Stimulated activated CD4-positive, alpha-beta T cell treated with anti-CD3 and anti-CD28 coated beads, Interleukin-1b, Interleukin-23, amount 100 ng/mL, for 1 hour (primary cell): ENCODE measurements at places on chromosomes 11 and 22.
A peak's percentile ranks its signal among the peaks of the same experiment; 100 is the strongest.

- DNase-seq, result no peak
These were observed 2.7 kb downstream of the UQCR10 start for GRCh38 chr22:29769723-29770321.

DNA sequence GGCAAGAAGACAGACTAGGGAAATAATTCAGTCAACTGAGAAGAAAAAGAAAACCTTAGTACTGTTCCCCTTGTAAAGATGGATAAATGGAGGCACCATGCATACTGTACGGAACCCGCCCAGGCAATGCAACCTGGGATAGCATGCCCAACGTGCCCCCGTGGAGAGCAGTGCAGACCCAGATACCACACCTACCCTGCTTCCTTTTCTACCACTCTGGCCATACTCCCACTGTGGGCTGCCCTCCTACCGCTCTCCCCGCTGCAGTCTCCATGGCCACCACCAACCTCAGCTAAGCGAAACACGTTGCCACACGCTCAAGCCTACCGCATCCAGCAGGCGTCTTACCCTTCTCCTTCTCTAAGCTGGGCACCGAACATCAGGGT is 117.4 kb upstream of the SERPIND1 start:
- DNase-seq, result no peak

DNA sequence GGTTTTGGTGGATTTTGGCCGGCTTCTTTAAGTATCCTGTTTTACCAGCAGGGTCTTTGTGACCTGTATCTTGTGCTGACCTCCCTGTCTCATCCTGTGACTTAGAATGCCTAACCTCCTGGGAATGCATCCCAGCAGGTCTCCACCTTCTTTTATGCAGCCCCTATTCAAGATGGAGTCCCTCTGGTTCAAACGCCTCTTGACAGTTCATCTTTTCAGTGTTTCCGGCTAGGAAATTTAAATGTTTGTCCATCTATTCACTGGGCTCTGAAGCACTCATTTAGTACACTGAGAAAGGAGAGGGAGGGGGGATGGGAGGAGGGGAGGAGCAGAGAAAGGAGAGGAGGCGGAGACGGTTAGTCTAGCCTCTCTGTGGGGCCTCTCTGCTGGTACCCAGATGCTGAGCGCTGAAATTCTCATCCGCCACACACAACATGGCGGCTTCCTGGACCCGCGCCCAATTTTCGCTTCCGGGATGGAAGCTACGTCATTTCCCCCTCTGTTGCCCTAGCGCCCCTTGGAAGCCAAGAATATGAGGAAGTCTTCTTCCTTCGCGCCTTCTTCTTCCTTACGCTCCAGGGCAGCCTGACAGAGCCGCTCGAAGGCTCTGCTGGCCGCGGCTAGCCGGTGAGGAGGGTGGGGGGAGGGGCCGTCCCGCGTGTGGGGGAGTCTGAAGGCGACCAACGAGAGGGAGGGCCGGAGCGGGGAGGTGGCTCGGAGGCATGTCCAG is 69.0 kb upstream of the SYT13 start:
- peak; percentile 61 for DNase-seq

- DNase-seq, result peak; percentile 35
These were observed 799 bp downstream of the CCDC88B start for GRCh38 chr11:64340671-64341335.

- DNase-seq, result no peak
These were observed 142.2 kb downstream of the FAM76B start for GRCh38 chr11:95647355-95647754.

DNA sequence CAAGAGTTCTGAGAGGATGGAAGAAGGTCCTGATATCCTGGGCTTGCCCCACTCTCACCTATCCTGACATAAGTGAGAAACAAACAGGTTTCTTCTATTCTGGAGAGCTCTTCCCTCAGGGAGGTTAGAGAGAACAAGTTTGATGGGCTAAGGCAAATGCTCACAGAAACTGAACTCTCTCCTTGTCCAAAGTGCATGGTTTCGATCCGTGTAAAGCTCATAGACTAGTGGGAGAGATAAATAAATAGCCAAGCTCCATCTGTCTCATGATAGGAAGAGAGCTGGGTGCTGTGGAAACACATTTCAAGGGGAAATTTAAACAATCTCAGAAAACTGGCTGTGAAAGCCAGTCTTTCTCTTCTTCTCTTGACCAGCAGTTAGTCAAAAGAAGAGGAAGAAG is 459.5 kb upstream of the LARGE1 start:
- DNase-seq, result no peak

- no peak for DNase-seq
These were observed 39.2 kb downstream of the SHISA8 start for GRCh38 chr22:41875531-41876270.

DNA sequence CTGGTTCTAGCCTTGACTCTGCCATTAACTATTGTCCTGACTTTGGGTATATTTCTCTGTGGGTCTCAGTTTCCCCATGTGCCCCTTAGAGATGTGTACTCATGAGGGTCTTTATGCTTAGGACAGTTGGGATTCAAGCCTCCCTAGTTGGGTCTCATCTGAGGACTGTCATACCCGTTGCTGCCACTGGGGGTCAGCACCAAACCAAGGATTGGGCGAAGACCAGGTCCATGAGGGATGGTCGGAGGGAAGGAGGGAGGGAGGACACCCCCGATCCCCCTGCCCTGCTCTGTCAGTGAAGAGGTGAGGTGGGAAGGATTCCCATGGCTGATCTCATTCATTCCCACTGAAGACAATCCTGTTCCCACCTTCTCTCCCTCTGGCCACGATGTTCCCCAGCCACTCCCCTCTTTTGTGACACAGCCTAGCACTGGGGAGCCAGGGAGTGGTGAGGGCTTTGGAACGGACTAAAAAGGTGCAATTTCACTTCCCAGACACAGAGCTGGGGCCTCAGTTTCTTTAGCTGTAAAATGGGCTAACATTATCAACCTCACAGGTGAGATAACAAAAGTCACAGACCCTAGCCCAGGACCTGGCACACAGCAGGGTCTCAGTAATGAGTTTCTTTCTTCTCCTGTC is 12.4 kb upstream of the KLHL35 start:
- DNase-seq, result peak; percentile 73

- no peak for DNase-seq
These were observed 40.1 kb downstream of the ABTB2 start for GRCh38 chr11:34317666-34318065.

- no peak for DNase-seq
These were observed 110.0 kb downstream of the OSBP2 start for GRCh38 chr22:30804626-30805025.

- no peak for DNase-seq
These were observed 1501.4 kb downstream of the TBC1D22A start for GRCh38 chr22:48263791-48264351.

- no peak for DNase-seq
These were observed 4.3 kb downstream of the SMTN start for GRCh38 chr22:31085493-31085824.

DNA sequence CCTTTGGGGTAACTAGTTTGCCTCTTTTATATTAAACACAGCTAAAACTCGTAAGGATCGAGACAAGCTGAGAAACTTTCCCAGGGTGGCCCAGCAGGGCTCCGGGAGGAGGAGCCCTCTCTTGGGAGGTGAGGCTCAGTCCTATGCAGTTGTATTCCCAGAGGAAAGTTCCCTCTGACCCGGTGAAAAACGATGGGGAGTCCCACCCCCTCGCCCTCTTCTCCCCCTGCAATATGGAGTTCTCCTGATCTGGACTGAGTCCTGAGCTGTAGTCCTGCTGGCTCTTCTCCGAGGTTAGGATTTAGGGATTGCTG is 1.3 kb downstream of the NTM start:
- no peak for DNase-seq

- no peak for DNase-seq
These were observed 6.1 kb downstream of the MICAL2 start for GRCh38 chr11:12116425-12117032.

- no peak for DNase-seq
These were observed 29.4 kb upstream of the XKR3 start for GRCh38 chr22:16854631-16855030.

DNA sequence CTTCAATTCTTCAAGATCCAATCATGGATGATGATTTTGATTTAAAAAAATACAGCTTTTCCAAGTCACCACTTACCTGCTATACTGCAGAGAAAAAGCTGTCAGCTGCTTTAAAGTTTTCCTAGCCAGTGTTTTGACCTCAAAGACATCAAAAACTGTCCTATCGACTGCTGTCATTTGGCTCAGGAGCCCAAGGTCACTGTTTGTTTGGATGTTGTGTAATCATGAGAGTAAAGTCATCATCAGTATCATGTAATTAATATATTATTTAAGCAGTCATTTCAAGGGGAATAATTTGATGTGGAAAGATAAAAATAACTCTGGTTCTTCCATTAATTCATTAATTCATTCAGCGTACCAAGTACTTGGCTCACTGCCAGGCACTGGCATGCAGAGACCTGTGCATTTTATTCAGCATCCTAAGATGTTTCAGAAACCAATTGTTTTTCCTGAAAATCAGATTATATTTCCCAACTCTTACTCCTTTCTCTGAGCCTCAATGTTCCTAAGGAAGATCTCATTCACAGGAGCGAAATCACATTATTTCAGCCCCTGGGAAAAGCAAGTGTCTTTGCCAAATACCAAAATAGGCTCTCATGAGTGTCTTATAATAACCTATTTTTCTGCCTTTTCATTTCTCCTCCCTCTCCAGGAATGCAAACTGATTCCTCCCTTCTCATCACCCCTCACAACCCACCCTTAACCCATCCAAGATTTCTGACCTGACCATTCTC is 59.9 kb downstream of the SLC1A2 start:
- no peak for DNase-seq

- no peak for DNase-seq
These were observed 35.1 kb downstream of the FBLN1 start for GRCh38 chr22:45537734-45538181.

- DNase-seq, result no peak
These were observed 21.5 kb downstream of the C11orf58 start for GRCh38 chr11:16759857-16760508.

GRCh38 chr22:23431337-23432072 is 148.6 kb downstream of the IGLL1 start:
- DNase-seq, result no peak

GRCh38 chr22:37112084-37112728 is 2.7 kb upstream of the TMPRSS6 start:
- DNase-seq, result no peak

- no peak for DNase-seq
These were observed 700 bp downstream of the TTC17 start for GRCh38 chr11:43359422-43359818.

GRCh38 chr11:1912289-1912878 is 7.1 kb upstream of the TNNT3 start:
- DNase-seq, result no peak

GRCh38 chr11:83120327-83120726 is 36.6 kb upstream of the PCF11 start:
- DNase-seq, result no peak

- no peak for DNase-seq
These were observed 1.4 kb downstream of the PACSIN3 start for GRCh38 chr11:47184711-47185304.

DNA sequence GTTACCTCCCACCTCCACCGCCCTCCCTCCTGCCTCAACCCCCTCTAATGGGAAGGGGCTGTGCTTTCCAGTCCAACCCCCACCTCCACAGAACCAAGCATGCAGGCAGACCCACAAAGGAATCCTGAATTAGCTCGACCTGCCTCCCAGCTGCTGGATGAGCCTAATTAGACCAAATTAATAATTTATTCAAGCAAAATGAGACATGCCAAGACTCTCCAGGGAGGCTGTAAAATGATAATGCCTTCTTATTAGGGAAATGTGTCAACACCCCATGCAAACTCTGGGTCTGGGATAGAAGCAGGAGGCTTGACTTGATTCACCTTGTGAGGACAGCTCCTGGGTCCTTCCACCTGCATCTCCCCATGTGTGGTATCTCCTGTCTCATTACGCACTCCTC is 59.4 kb upstream of the HMGXB4 start:
- no peak for DNase-seq

DNA sequence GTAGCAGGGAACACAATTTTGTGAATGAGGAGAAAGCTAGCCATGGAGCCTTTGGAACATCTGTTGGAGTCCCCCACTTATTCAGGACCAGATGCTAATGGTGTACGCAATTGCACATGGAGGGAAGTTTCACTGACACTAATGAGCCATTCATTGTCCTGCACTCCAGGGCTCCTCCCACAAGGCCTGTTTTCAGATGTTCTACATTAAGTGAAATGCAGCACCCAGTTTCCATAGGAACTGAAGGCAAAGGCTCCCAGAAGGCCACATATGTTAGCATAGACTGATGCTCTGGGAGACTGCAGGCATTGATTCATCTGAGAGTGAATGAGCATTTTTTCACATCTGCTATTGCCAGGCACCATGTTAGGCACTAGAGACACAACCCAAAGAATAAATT is 399.5 kb downstream of the ETS1 start:
- DNase-seq, result no peak

GRCh38 chr11:64489831-64490441 is 101.1 kb upstream of the SLC22A12 start:
- no peak for DNase-seq

- DNase-seq, result no peak
These were observed 110.8 kb downstream of the UVRAG start for GRCh38 chr11:75925785-75926164.
